ENCODE measurements at places on chromosomes 2 and 18. TPM values are rescaled to one million over a fixed set of nuclear protein-coding genes. Genes with fewer than 3 reads are reported as not detected.

MSTN gene
- total RNA-seq: not detected

DNA sequence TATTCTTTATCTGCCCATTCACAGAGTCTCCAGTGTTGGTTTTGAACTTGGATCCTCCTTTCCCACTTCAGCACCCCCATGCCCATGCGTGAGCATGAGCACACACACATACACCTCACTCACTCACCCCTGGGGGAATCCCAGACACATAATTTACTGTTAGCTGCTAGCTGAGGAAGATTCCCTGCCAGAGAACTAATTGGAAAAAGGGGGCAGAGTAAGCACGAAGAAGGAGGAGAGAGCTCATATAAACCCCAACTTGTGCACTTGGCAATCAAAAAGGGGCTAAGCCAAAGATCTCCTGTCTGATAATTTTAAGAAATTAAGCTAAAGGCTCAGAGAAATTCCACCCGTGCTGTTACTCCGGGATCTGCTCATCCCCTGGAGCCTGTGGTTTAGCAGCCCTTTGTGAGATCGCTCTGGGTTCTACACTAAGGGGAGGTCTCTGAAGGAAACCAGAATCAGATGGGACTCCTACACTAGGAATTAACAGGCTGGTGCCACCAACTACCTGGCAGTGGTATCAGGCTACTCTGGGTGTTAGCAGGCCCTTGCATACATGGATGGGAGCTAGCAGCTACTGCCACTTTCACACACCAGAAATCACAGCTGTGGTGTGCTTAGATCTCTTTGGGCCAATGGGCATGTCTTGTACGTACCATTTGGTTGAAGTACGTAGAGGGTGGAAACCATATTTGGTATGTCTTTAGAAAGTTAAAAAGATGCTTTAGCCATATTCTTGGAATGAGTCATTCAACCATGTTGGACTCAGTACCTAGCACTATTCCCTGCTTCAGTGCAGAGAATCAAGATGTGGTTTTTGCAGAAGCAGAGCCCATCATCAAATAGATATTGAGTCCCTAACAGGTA lies 95.6 kb upstream of the SLC14A2 start:
- H3K27me3 ChIP-seq: peaks cover 4% of the 10 kb centered on the region
- no peak for DNase-seq
- no peak overlapping the region for H3K27ac ChIP-seq
- no peak overlapping the region for H3K4me3 ChIP-seq
- no peaks in the 10 kb centered on the region for H3K36me3 ChIP-seq

GRCh38 chr2:189142893-189143759 lies 36.4 kb downstream of the COL5A2 start:
- no peaks in the 10 kb centered on the region for H3K36me3 ChIP-seq
- H3K4me1 ChIP-seq: no peaks in the 10 kb centered on the region
- no peaks in the 10 kb centered on the region for H3K27me3 ChIP-seq
- H3K4me3 ChIP-seq: no peak overlapping the region
- H3K27ac ChIP-seq: no peak overlapping the region

MC2R gene
- not detected for total RNA-seq

BOLL gene
- not detected for total RNA-seq

GRCh38 chr2:221724631-221725203 lies 152.6 kb upstream of the EPHA4 start:
- H3K27ac ChIP-seq: no peak overlapping the region
- H3K4me3 ChIP-seq: no peak overlapping the region
- DNase-seq: no peak
- H3K4me1 ChIP-seq: no peaks in the 10 kb centered on the region
- no peaks in the 10 kb centered on the region for H3K27me3 ChIP-seq

SLC9A4 gene
- total RNA-seq: 0.08 TPM

TIGD1 gene
- total RNA-seq: 18.9 TPM

- no peaks in the 10 kb centered on the region for H3K4me1 ChIP-seq
- H3K27me3 ChIP-seq: no peaks in the 10 kb centered on the region
- no peak overlapping the region for H3K4me3 ChIP-seq
- H3K27ac ChIP-seq: no peak overlapping the region
Measured at GRCh38 chr2:191831410-191831994, 15.4 kb downstream of the CAVIN2 start.

GRCh38 chr2:74493546-74493945 lies 5.9 kb downstream of the LBX2 start:
- H3K4me1 ChIP-seq: peaks cover 11% of the 10 kb centered on the region
- DNase-seq: no peak
- no peak overlapping the region for H3K4me3 ChIP-seq
- H3K36me3 ChIP-seq: peaks cover 50% of the 10 kb centered on the region
- H3K27me3 ChIP-seq: peaks cover 5% of the 10 kb centered on the region

GRCh38 chr18:49178321-49178720 lies 227.6 kb upstream of the SMAD7 start:
- H3K4me3 ChIP-seq: no peak overlapping the region
- no peaks in the 10 kb centered on the region for H3K36me3 ChIP-seq
- H3K27ac ChIP-seq: no peak overlapping the region
- H3K4me1 ChIP-seq: no peaks in the 10 kb centered on the region
- no peaks in the 10 kb centered on the region for H3K27me3 ChIP-seq

DNA sequence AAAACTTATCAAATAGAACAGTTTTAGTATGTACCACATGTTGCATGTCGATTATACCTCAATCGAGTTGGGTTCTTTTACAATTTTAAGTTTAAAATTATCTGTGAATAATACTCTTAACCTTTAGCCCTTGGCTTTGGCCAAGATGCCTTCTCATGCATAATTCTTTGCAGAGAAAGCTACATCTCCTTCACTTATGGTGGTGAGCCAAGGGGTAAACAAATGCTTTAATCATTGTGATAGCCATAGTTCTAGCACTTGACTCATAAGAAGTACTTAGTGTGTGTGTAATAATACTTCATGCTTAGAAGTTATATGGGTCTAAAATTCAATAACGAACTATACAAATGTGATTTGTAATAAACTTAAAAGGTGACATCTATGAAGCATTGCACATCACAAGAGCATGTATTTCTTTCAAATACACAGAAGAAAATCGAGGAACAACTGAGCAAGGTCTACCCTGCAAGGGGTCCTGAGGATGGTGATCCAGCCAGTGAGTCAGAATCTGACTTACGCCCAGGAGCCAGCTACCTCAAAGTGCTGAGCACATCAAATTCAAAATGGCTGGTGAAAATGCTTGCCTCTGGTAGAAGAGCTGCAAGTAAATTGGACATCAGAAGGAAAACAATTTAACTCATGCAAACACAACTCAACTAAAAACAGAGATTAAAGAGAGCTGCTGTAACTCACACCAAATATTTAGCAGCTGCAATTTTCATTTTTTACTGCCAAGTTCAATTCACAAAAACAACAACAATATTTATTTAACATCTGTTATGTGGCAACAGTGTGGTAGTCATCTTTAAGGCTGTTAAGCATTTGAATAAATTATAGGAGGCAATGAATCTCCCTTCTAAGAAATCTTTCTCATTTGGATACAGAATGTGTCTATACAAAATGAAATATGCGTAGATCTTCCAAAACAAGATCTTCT lies 23.8 kb upstream of the TTC39C start:
- H3K4me3 ChIP-seq: no peak overlapping the region
- no peaks in the 10 kb centered on the region for H3K27me3 ChIP-seq
- peak overlapping the region; percentile 56 for H3K27ac ChIP-seq
- H3K4me1 ChIP-seq: peaks cover 82% of the 10 kb centered on the region
- no peaks in the 10 kb centered on the region for H3K36me3 ChIP-seq

- no peaks in the 10 kb centered on the region for H3K27me3 ChIP-seq
- no peaks in the 10 kb centered on the region for H3K36me3 ChIP-seq
- no peak overlapping the region for H3K4me3 ChIP-seq
- peak; percentile 18 for DNase-seq
Measured at GRCh38 chr2:75064691-75065396, 106.4 kb downstream of the POLE4 start.

- peak overlapping the region; percentile 60 for H3K4me3 ChIP-seq
- H3K36me3 ChIP-seq: no peaks in the 10 kb centered on the region
- peak; percentile 25 for DNase-seq
- peaks cover 62% of the 10 kb centered on the region for H3K27me3 ChIP-seq
- H3K4me1 ChIP-seq: peaks cover 49% of the 10 kb centered on the region
Measured at GRCh38 chr2:199460101-199460671, 2.4 kb upstream of the SATB2 start.

CDH7 gene
- total RNA-seq: not detected

DNPEP gene
- 75.9 TPM for total RNA-seq

DNA sequence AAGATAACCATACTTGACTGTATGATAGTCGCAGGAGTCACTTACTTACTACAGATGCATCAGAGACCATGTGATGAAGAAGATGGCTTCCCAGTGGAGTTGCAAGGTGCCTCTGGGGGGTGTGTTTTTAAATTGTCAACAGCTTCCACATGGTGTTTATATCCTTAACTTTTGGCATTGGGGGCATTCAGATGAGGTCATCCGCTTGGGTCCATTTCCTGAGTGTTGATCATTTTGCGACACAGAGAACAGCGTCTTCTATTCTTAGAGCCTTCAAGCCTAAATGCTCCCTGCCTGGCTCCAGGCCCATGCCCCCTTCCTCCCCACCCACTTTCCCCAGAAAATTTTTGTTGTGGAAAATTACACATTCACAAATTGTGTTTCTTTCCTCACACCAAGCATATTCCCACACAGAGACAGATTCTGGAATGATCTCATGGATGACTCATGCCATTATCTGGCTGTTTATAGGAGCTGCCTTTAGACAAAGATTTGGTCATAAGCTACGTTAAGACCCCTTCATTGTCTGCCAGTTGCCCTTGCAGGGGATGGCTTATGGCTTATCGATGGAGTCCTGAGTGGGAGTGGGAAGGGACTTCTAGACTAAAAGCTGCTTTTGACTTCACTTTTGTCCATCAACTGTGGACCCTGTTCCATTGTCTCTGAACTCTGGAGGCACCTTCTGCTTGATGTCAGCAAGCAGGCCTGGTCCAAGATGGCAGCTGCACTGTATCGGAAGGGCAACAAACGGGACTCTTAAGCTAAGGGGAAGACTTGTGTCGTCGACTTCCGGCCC lies 91.8 kb downstream of the CABLES1 start:
- no peak overlapping the region for H3K4me3 ChIP-seq
- no peaks in the 10 kb centered on the region for H3K27me3 ChIP-seq
- H3K4me1 ChIP-seq: peaks cover 14% of the 10 kb centered on the region
- no peak overlapping the region for H3K27ac ChIP-seq

DNA sequence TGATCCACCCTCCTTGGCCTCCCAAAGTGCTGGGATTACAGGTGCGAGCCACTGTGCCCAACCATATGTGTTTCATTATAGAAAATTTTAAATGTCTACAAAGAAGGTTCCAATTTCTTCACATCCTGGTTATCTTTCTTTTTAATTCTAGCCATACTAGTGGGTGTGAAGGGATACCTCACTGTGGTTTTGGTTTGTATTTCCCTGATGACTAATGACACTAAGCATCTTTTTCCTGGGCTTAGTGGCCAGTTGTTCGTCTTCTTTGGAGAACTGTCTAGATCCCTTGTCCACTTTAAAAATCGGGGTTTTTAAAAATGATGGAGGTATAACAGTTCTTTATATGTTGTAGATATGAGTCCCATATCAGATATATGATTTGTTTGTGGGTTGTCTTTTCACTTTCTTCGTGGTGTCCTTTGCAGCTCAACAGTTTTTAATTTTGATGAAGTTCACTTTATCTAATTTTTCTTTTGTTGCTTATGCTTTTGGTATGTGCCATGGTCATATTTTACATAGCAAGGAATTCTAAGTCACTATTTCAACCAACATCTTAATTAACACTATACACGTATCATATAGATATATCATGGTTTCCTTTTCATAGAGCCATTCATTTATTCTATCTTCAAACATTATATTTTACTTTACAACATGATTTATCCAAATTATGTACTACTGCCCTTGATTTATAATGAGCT lies 135.0 kb upstream of the RIOK3 start:
- no peaks in the 10 kb centered on the region for H3K36me3 ChIP-seq
- H3K27me3 ChIP-seq: no peaks in the 10 kb centered on the region
- no peaks in the 10 kb centered on the region for H3K4me1 ChIP-seq
- no peak for DNase-seq
- no peak overlapping the region for H3K27ac ChIP-seq

KATNAL2 gene
- total RNA-seq: 0.94 TPM

DNA sequence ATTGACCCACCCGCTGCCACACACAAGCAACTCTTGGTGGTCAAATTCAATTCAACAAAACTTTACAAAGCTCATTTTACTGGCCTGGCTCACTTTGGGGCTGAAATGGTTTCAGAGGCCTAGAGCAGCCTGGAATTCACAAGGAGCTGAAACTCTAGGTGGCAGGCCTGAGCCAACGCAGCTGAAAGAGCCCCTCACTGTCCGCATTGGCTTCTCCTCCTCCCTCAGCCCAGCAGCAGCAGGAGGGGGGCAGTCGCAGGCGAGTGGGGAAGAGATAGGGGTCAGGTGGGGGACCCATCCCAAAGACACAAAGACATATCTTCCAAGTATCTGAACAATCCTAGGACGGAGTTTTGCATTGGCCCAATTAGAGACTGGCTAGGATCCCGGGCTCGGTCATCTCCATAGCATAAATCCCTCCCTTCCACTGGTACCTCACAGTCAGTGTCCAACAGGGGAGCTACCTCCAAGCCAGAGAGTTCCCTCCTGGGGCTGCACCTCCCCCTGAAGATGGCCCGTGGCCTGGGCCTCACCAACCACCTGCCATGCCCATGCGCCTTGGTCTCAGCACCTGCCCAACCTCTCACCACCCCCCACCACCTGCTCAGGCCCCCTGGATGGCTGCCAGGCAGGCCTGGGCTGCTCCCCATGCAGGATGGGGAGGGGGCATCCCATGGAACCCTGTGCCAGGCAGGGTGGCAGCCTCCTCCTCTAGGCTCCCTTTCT lies 113.4 kb downstream of the ZBTB7C start:
- no peak overlapping the region for H3K27ac ChIP-seq
- H3K4me3 ChIP-seq: no peak overlapping the region
- no peaks in the 10 kb centered on the region for H3K27me3 ChIP-seq
- peaks cover 6% of the 10 kb centered on the region for H3K4me1 ChIP-seq

- H3K27me3 ChIP-seq: no peaks in the 10 kb centered on the region
- H3K36me3 ChIP-seq: no peaks in the 10 kb centered on the region
- no peak for DNase-seq
- H3K4me3 ChIP-seq: no peak overlapping the region
- no peak overlapping the region for H3K27ac ChIP-seq
- no peaks in the 10 kb centered on the region for H3K4me1 ChIP-seq
Measured at GRCh38 chr18:52007105-52007504, 332.9 kb upstream of the DCC start.

DNA sequence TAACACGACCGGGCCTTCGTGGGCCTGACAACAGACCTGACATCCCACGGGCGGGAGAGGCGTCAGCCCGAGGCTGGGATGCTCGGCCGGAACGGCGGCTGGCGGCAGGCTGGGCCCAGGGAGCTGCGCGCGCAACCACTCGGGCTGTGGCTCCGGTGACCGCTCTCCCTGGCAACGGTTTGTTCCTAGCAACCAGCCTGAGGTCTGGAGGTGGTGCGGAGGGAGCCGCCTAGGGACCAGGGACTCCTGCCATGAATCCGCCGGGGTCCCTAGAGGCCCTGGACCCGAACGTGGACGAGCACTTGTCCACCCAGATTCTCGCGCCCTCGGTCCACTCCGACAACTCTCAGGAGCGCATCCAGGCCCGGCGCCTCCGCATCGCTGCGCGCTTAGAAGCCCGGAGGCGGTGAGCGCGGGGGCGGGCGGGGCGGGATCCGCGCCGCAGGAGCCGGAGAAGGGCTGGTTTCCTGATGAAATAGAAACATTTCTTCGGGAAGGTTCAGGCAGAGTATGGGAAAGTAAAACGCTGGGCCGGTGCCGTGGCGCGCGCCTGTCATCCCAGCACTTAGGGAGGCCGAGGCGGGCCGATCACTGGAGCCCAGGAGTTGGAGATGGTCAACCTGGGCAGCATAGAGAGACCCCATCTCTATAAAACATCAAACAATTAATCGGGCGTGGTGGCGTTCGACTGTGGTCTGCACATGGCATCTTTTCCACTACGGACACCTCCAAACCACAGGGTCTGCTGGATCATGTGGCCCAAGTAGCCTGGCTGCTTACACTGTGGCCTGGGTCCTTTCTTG lies at the start of gene DRC1:
DRC1 (plus strand) TSS at position 182 of the 803 bp plus-strand sequence; CDS start at position 252, 70 bp downstream.
- H3K27me3 ChIP-seq: peaks cover 7% of the 10 kb centered on the region
- no peak within 1 kb of the TSS for H3K4me3 ChIP-seq
- no peaks in the 10 kb centered on the region for H3K4me1 ChIP-seq
- no peak for DNase-seq

SH3RF3 gene
- total RNA-seq: 2.2 TPM

All from CD4-positive, alpha-beta memory T cell (primary cell).